ENCODE measurements at places on chromosomes 13 and 19.

GRCh38 chr19:16619457-16619856 is 8.5 kb downstream of the MED26 start:
- DNase-seq, result no peak

DNA sequence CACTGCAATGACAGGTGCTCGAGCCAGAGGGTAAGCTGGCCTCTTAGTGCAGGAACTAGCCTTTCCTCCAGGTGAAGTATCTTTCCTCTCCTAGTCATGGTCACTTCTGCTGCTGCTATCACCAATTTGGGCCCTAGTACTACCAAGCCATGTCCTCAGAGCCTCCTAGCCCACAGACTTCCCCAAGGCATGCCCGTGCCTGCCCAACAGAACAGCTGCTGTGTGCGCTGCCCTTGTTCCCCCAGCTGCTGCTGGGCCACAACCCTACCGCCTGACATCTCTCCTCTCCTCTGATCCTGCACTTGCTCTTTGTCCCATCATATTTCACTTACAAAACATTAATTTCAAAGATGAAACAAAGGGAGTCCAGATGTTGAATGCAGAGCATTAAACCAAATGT is 168.5 kb upstream of the FREM2 start:
- DNase-seq, result no peak

GRCh38 chr13:39210961-39211534 is 172.8 kb downstream of the NHLRC3 start:
- DNase-seq, result no peak

- DNase-seq, result no peak
Observed at GRCh38 chr19:55174425-55175116, 5.5 kb downstream of the SYT5 start.

Measured in retina (tissue), 1 donor.